ENCODE measurements at places on chromosomes 3 and 15. TPM values are rescaled to one million over a fixed set of nuclear protein-coding genes. Genes with fewer than 3 reads are reported as not detected.

GRCh38 chr15:65204931-65205660 is 6.2 kb downstream of the CILP start:
- DNase-seq: no peak

- peak; percentile 69 for DNase-seq
These were observed 236.0 kb downstream of the CACNA2D3 start for GRCh38 chr3:54358316-54358715.

GRCh38 chr15:99925661-99926461 is 192.6 kb upstream of the LYSMD4 start:
- DNase-seq: peak; percentile 68

DNA sequence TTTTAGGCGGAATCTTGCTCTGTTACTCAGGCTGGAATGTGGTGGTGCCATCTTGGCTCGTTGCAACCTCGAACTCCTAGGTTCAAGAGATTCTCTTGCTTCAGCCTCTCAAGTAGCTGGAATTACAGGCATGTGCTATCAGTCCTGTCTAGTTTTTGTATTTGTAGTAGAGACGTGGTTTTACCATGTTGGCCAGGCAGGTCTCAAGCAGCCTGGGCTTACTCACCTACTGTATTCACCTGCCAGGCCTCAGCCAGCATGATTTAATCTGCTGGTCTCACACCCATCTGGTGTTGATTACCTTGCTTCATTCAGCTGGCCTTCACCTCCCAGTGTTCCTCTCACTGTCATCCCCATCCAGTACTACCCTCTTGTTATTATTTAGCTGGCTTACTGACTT is 102.0 kb downstream of the IL12A start:
- no peak for DNase-seq

Gene DNASE1L3
- total RNA-seq: 11.5 TPM
